ENCODE measurements at places on chromosomes 4 and X.

DNA sequence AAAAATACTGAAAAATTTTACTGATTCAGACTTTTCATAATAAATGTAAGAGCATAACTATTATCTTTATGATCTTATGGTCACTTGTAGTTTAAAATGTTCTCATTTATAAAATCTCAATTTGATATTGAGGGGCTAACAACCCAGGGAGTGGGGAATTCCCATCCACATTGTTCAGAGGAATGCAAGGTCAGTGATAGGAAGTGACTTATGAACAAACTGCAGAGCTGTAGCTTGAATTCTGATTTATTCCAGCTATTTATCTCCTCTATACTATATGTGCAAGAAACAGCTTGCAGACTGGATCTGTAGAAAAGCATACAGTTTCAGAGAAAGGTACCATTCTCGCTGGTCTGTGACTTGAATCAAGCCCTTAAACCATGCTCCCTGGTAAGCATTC is 61.6 kb downstream of the SEC24D start:
- no peak for DNase-seq

- peak; percentile 65 for DNase-seq
These were observed 49.0 kb upstream of the TRAM1L1 start for GRCh38 chr4:117134386-117134785.

DNA sequence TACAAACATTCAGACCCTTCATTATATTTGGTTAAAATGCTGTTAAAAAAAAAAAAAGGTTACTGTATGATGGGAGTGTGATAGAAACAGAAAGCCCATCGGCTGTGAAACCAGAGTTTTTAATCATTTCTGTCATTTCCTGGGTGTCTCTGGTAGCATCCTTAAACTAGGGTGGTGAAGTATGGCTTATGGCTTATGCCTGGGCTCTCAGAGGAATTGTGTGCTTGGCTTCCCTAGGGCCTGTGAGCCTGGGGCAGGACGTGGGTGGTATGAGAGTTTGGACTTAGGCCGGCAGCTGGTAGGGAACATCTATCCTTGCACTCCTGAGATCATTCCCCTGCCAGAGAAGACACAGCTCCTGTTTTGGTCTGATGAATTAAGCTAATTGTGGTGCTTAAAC is 52.2 kb downstream of the DCUN1D4 start:
- DNase-seq: no peak

DNA sequence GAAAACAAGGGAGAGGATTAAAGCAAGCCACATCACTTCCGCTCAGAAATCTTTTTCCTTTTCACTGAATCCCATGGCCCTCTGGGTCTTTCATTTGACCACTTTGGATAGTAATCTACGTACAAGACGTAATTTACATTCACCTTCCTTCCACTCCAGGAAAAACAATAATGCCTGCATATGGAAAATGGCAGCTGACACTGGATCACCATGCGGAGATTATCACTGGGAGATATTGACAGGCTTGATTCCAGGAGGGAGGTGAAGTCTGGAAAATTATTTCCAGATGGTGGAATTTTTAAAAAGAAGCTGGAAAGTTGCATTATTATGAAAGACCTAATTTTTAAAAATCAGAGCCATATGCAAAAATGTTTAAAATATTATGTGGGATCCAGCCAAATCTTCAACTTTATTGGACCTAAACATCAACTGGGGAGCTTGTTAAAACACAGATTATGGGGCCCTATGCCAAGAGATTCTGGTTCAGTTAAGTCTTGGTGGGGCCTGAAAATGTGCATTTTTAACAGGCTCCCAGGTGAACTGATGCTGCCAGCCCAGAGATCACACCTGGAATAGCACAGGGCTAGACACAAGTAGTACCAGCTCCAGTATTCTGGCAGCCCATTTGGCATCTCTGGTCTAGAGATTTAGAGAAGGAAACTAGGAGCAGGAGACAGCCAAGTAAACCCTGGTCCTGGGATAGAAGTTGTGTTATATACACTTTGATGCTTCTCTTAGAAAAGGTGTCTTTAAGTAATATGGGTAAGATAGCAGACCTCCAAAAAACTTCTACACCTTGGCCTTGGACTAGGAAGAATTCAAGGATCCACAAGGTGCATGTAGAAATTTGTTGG is 290.3 kb upstream of the LDB2 start:
- DNase-seq: no peak

DNA sequence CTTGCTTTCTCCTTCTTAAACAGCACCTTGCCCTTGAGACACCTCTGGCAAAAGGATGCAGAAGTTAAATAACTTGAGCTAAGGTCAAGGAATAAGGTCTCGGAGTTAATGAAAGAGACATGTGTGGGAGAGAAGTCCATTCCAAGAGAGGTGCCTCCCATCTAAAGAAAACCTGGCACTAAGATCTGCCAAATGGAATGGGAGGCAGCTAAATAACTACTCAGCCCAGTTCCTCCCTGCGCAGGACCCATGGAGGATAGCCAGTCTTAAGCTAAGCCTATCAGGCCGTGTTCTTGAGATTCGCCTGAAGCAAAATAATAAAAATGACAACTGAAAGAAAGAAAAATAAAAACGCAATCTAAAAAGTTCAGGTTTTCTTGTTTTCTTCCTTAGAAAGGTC is 20.7 kb upstream of the ELF4 start:
- DNase-seq: no peak

- no peak for DNase-seq
These were observed 49.0 kb downstream of the STARD8 start for GRCh38 chrX:68696267-68696990.

DNA sequence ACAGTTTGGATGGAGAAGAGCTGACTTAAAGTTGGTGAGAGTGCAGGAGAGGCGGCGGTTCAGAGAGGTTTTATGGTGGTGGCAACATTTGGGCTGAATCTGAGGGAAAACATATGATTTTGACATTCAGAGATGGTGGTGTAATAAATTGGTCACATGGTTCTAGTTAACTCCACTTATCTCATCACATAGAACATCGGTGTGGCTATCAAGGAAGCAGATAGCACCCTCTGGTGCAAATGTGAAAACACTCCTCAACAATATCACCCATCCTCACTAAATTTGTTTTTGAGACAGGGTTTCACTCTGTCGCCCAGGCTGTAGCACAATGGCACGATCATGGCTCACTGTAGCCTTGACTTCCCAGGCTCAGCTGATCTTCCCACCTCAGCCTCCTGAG is 28.8 kb downstream of the SUPT20HL2 start:
- DNase-seq: no peak

Measured in MM.1S (cell line).